ENCODE measurements at places on chromosomes 1 and 21.

DNA sequence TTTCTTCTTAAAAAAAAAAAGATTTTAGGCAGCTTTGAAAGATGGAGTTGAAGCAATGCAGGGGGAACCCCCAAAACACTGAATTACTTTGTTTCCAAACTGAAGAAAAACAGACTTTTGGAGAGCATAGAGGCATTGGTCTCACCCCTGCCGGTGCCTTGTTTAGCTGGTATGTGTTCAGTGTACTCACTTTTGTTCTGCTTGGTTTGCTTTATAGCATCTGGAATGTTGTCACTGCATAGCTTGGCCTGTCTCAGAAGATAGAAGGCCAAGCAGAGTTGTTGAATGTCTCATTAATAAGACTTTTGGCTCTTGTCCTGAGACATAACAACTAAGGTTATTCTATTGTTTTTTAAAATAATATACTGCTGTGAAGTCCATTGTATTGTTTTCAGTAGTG, 6.9 kb downstream of the THRAP3 start:
- no peak for ATAC-seq

DNA sequence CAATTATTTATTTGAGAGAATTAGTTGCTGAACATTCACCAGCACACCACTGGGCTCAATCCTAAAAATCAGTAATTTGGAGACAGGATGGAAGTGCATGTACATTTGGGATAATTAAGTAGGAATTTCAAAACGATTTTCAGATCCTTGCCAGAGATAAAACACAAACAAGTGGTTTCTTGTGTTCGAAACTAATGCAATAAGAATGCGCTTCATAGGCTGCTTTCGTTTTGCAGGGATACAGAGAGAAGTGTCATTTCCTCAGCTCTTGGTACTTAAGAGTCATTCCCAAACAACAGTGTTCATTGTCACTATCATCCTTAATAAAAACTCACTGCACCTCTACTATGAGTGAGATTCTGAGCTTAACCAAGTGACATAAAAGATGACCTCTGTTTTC, 20.6 kb upstream of the USP24 start:
- ATAC-seq, result peak; percentile 89

DNA sequence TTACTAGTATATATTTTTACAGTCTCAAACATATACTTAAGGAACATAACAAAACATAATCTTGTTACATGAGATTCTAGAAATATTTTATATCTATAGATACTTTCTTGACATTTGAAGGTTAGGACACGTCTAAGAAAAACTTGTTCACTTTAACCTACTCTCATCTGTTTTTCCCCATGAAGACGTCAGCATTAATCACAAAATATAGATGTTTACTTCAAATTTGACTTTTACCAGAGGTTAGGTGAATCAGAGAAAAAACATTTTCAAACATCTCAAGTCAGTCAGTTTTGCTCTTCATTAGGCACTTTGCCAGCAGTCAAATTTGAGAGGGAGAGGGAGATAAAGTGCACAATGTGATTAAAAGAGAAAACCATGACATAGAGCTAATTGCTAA, 47.7 kb downstream of the BRINP3 start:
- no peak for ATAC-seq

DNA sequence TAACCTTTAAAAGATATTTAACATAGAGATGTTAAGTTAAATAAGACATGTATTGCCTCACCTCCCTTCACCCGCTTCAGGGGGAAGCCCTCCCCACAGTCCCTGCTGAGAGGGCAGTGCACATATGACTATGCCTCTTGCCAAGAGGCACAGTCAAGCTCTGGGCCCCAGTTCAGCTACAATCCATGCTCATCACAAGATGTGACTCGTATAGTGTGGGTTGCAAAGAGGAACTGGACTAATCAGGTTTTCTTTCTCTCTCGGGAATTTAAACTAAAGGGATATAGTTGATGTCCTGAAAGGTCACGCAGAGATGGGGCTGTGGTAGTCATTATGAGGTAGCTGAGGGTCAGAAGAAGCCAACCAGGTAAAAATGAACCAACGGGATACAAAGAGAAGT, 35.6 kb downstream of the LYST start:
- peak; percentile 76 for ATAC-seq

- ATAC-seq, result no peak
These were observed 22.2 kb upstream of the TCEA3 start for GRCh38 chr1:23446661-23447310.

DNA sequence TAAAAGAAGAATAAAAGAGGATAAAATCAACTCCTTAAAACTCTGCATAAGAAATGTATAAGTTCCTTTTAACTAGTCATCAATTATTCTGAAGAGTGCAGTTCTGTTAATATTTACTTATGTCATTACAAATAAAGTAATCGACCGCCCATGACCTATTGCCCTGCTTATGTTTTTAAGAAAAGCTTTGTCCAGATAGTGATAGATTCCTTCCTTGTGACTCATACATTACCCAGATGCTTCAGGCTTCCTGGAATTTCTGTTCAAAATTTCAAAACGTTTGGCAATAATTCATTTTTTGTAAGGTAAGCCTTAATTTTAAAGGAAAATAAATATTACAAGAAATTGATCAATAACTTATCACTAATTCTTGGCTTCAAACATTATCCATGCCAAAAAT, 918.2 kb upstream of the ADGRL2 start:
- ATAC-seq, result no peak

DNA sequence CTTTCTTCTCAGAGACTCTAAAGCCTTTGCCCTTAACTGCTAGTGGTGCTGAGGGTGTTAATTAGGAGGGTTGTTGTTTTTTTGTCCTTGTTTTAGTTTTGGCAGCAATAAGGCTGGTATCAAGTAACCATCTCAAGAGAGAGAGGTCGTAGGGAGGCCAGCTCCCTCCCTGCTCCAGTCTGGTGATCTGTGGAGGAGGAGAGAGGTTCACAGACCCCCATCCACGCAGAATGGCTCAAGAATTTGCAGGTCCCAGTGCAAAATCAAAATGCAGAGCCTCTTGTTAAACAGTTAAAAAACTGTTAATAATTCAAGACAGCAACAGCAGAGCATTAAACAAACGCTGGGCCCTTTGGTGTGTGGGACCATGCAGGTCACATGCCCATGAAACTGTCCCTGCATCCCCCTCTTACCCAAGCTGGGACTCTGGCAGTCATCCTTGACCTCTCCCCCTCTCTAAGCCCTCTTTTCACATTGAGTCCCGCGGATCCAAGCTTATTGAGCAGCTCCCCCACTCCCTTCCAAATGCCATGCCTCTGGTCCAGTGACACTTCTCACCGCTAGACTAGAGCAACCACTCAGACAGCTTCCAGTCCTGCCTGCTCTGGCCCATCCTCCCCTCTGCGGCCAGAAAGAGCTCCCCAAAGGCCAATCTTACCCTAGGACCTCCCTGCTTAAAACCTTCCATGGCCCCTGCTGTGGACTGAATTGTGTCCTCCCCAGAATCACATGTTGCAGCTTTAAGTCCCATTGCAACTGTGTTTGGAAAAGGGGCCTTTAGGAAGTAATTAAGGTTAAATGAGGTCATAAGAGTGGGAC, 47.7 kb upstream of the RPL11 start:
- ATAC-seq, result 0 out of 3 replicates have a peak, but pooled peaks have one; percentile 24

GRCh38 chr1:220962031-220962751, 82.9 kb downstream of the HLX start:
- peak; percentile 71 for ATAC-seq

GRCh38 chr1:248755517-248755916, at the start of gene LYPD8:
Gene LYPD8 (minus strand): TSS chr1:248755759. CDS start chr1:248751081, 4,678 bp downstream.
- no peak for ATAC-seq

GRCh38 chr1:197859024-197859423, 43.4 kb upstream of the C1orf53 start:
- no peak for ATAC-seq

DNA sequence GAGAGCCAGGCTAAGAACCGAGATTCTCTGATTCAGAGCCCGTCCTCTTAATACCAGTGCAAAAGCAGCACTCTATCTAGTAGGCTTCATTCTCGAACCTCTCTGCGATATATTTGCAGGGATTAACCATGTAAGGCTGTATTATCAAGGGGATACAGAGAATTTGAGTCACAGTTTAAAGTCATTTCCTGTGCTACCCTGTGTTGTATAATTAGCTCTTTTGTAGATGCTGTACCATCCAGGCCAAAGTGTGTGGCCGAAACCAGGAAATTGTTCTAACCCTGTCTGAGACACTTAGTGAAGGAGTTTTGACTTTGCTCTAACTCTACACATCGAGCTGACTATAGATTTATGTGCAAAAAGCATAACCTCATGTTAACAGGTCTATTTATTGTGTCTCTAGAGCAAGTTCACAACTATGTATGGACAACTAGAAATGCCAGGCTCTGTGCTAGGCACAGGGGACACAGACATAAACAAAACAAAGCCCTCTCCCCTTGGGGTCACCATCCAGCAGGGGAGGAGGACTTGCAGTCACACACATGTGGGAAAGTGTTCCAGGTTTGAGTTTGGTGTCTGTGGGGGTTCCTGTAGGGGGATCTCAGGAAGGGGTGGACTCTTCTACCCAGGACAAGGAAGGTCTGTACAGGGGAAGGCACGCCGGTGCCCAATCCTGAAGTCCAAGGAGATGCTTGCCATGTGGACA, 182.2 kb downstream of the DHRS3 start:
- no peak for ATAC-seq

GRCh38 chr1:54967372-54967771, 13.1 kb upstream of the TMEM61 start:
- no peak for ATAC-seq

DNA sequence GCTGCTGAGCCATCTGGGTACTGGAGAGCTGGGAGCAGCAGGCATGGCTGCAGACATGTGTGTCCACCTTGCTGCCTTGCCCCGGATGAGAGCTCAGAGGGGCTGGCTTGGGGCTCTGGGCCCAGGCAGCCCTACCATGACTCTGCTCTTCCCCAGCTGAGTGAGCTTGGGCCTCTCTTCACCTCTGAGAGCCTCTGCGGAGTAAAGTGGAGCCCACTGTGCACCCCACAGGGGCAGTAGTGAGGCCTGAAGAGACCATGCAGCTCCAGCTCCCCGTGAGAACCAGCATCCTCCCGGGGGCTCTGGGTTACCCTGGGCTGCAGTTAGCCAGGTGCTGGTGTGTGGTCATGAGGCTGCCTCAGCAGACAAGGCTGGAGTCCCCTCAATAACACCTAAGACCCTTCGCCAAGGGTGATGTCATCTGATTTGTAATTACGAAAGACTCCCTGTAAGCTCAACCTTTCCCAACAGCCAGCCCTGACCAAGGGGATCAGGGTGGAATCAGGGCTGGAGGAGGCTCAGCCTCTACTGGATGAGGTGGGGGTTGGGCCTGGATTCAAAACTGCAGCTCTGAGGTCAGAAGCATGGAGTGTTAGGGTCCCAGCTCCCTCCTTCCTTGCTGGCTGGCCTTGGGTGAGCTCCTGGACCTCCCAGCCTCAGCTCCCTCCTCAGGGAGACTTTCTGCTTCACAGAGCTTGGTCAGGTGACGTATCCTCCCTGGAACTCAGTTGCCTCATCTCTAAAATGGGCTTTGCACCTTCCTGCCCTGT, 308.0 kb downstream of the MATN1 start:
- no peak for ATAC-seq

- no peak for ATAC-seq
These were observed 12.6 kb downstream of the RIMKLA start for GRCh38 chr1:42392967-42393848.

DNA sequence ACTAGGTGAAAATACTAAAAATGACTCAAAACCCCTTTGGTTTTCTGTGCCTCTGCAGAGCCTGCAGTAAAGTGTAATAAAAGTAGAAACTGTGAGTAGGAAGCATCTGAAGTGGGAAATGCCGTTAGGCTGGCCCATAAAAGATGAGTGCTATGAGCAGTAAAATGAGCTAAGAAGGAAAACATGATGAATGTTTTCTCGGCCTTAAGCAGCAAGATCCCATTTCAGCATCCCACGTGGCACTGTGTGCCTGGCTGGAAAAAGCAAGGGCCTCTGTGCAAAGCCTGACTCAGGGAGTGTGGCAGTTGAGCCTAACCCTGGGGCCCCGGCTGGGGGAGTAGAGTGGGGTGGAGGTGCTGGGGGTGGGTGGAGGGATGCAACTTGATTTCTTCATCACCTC, 109.5 kb downstream of the TBX15 start:
- ATAC-seq, result no peak

GRCh38 chr1:113042285-113043143, 30.5 kb upstream of the LRIG2 start:
- ATAC-seq, result peak; percentile 96

DNA sequence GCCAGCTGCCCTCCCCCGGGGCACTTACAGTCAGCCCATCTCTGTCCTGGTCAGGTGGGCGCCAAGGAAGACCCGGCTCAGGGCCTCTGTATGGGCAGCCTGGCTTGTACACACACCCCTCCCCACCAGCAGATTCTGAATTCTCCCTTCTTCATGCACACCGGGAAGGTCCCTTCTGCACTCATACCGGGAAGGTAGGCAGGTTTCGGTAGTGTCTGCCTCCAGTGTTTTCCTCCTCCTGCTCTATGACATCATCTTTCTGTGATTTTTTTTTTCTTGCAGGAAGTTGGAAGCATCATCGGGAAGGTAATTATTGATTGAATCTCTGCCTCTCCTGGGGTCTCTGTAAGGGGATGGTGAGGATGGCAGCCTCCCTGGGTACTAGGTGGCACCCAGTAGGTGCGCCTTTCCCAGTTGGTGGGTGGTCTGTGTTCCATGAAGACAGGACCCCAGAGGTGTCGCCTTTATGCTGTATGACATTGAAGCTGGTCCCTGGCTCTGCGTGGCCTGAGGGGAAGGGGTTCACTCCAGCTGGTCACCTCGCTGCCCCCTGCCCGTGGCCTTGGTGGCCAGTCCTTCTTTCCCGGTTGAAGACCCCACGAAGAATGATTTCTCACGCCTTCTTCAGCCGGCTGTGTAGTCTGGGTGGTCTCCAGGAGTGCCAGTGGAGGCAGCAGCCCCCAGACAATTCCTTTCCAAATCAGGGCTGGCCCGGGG, 82.1 kb upstream of the COL6A1 start:
- ATAC-seq, result no peak

DNA sequence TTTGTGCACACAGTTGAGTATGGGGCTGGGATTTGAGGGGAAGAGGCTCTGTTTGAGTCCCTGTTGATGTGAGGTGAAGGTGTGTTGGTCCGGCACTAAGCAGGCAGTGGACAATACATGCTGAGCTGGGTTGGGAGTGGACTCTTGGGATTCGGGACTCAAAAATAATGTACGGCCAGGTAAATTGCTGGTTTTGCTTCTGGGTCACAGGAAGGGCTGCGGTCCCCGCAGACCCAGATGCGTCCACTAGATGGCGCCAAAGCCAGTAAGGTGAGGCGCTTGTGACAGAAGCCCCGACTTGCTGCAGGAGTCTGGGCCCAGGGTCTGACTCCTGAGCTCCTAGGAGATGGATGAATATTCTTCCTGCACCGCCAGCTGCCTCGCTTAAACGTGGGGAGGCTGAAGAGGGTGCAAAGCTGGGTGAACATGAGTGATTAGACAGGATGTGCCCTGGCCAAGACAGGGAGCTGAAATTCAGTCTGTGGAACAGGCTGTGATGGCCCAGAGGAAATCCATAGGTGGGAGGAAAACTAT, 61.4 kb downstream of the ACBD3 start:
- ATAC-seq, result peak; percentile 83

DNA sequence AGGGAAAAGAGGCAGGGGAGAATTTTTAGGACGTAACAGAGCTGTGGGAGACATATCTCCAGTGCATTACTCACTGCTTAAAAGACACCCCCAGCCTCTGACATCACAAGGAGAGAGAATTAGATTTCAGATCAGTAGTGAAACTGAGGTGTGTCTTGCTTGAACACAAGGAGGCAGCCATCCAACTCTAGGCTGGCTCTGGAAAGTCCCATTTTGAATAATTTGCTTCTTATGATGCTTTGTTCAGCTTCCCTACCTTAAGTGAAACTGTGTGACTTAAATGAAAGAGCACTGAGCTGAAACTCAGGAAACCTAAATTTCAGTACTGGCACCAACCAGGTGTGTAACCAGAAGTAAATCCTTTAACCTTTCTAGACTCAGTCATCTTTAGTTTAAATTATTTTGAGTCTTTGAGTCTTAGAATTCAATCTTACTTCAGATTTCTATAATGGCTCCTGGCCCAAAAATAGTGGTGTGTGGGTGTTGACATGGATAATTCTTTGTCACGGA, 251.6 kb upstream of the SGIP1 start:
- peak; percentile 82 for ATAC-seq

All from SK-N-SH treated with all-trans-retinoic acid at 6 μM for 48 hours (cell line).